ENCODE measurements at places on chromosomes 5 and 9.

DNA sequence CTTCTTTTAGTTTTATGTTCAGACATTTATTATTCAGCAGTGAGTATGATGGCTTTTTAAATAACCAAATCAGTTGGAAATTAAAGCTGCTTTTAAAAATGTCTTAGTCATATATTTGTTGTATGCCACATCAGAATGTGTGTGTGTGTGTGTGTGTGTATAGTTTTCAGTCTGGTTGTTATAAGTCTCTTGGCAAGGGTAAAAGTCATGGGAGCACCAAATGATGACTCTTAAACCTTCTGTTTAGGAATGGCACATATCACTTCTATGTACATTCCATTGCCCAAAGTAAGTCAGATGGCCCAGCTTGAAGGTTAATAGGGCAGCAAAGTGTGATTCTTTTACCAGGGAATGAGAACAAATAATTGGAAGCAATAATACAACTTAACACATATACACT, 135.9 kb downstream of the RNF180 start:
- no peak for DNase-seq

DNA sequence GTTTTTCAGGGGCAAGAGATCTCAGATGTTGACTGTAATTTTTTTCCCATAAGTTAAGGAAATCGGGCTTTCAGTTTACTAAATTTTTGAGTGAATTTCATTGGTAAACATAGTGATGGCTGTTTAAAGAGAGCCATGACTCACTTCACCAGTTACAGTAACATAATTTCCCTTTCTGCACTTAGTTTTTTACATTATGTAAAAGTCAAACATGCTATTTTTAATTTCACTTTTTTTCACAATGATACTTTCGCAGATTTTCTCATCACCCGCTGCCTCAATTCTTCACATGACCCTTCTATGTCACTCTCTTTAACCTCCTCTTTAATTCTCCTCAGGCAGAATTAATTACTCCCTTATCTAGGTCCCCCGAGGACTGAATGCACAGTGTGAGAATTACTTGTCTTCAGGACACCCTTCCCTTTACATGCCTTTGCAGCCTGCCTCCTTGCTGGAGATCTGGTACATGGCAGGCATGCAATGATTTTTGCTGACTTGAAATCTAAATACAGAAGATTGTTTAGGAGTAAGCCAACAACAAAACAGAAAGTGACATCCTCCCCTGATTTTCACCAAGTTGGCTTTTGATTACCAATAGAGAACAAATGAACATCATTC, 217.5 kb upstream of the S1PR3 start:
- no peak for DNase-seq

DNA sequence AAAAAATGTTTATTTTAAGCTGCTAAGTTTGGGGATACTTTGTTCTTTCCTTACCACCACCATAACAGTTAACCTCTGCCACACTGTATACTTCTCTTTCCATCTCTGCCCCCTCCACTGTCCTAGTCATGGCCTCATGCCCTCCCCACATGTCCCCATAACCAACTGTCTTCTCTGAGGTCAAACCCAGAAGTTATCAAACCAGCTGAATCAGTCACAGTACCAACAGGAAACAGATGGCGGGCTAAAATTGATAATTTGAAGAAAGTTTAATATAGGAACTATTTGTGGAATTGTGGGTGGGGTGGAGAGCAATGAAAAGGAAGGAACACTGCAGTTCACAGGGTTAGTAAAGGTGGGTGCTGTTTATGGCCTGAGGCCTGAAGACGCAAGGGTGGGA, 5.7 kb upstream of the DCTN4 start:
- DNase-seq: no peak

GRCh38 chr5:173327084-173327947, 898 bp downstream of the STC2 start:
- no peak for DNase-seq

DNA sequence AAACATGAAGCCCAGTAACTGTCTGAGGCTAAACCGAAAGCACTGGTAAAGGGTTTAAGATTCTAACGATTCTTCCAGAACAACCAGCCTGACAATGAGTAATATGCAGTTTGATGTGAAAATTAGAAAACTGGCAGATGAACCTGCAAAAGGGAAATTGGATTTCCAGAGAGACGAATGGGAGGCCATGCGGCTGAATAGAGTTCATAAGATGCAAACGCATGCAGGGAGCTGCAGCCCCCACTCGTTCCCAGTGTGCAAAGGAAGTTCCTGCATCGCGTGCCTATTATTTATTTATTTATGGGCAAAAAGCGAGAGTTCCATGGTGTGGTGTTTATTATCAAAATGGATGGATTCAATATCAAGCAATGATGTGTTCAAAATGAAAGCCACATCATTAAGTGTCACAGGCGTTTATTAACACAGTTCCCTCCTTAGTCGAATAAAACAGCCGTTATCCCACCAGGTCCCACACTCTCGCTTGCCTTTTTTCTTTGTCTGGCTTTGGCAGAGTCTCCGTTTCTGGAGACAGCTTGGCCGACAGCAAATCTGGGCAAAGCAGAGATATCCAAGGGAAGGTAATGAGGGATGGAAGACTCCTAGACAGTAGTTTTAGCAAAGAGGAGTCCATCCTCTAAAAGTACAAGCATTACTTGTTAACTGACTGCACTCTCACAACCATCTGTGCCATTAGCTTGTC, 451.4 kb downstream of the KDM4C start:
- DNase-seq: no peak

- no peak for DNase-seq
These were observed 4.4 kb downstream of the RAPGEF1 start for GRCh38 chr9:131735238-131736128.

DNA sequence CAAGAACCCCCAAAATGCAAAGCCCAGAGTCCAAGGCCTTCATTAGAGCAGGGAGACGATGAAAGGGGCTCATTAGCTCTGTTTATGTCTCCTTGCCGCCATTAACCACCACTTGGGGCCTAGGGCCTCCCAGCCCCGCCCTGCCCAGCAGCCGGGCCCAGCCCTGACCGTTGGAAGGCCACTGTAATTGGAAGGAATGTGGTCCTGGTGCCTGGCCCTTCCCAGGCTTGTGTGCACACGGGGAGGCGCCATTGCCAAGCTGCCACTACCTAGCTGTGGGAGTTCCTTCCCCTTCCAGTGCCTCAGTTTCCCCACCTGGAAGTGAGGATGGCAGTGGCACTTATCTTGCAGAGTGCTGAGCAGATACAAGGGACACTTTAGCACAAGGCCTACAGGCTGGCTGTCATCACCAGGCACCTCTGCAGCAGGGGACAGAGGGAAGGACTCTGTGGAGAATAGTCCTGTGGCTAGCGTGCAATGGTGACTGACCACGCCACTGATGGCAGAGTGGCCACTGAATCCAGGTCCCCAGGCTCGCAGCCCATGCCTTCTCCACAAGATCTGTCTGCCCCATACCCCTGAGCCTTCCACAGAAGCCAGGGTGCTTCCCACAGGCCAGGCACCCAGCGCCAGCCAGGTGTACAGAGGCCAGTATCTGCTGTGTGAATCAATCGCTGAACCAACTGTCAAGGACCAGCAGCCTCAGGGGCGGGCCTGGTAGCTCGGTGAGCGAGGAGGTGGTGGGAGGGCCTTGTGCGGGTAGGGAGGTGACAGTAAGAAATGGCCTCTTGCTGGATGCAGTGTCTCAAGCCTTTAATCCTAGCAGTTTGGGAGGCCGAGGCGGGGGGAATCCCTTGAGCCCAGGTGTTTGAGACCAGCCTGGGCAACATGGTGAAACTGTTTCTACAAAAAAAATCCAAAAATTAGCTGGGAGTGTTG, 20.8 kb downstream of the GBGT1 start:
- DNase-seq: no peak

DNA sequence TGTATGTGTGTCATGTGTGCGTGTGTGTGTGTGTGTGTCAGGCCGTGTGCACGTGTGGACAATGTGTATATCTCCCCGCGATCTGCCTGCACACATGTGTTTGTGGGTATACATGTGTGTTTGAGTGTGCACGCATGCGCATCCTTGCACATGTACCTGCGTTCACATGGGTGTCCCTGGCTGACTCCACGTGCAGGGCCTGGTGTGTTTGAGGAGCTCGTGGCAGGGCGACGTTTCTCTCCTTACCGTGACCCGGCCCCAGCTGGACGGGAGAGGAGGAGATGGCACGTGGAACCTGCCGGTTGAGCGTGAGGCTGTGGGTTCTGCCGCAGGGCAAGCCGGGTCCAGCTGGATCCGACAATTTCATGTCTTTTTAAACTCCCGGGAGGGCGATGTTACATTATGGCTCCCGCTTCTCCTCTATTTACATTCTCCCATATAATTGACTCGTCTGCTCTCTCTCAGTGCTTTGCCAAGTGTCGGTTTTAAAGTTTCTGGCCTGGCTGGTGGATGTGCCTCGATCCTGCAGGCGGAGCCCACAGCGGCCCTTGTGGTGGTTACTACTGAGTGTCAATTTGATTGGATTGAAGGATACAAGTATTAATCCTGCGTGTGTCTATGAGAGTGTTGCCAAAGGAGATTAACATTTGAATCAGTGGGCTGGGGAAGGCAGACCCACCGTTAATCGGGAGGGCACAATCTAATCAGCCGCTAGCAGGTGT, 5.9 kb downstream of the COL5A1 start:
- DNase-seq: no peak

GRCh38 chr9:113628621-113629020, 165.1 kb downstream of the RGS3 start:
- DNase-seq: no peak

GRCh38 chr9:25537808-25538207, 140.4 kb downstream of the TUSC1 start:
- DNase-seq: no peak

DNA sequence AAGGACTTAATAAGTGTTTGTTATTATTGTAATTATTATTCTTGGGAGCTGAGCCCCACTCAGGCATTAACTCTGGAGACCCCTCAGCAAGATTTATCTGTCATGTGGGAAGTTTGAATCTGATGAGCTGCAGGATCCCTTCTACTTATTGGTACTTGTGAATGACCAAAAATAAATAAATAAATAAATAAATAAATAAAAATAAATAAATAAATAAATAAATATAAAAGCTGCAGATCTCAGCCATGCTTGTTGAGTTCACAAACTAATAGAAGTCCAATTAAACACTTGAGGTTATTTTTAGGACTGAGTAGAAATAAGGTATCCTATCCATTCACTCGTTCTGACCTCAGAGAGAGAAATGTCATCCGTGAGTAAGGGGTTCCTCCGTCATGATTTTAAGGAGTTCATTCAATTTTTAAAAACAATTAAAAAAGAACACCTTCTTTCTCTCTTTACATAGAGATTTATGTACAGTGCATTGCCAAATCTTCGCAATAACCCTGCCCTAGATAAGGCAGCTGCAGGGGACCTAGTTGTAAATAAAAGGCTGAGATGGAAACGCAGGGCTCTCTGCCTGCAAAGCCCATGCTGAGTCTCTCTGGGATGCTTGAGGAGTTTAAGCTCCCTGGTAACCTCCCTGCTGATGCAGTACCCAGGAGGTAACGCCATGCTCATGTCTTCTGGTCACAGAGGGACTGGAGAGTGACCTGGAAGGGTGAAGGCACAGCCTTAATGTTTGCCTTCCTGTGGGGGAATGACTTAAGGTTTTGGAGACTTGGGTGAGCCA, 1.2 kb downstream of the EFCAB9 start:
- DNase-seq: no peak

DNA sequence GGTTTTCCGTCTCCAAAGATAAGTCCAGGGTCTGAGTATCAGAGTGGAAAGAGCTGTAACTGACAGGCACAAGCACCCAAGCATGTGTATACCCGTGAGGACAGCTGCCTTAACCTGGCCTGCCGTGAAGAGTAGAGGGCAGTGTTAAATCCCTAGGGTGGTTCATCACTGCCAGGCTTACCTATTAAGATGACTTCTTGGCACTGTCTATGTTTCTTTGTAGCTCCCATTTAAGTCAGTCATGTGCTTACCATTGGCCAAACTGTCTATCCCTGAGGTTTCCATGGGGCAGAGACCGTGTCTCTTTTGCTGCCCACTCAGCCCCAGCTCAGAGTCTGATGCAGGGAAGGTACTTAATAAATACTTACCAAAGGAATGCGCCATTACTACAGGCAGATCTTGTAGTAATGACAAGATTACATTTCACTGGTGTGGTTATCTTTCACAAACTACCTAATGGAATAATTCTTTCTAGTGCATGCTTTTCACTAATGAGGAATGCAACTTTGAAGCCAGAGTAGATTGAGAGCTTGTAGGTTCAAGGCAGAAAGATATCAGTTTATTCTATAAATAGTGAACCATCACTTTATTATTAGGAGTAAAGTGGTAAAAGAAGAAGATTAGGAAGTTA, 64.2 kb downstream of the SNX24 start:
- DNase-seq: no peak

GRCh38 chr5:137605411-137605810, 106.3 kb upstream of the SPOCK1 start:
- no peak for DNase-seq

DNA sequence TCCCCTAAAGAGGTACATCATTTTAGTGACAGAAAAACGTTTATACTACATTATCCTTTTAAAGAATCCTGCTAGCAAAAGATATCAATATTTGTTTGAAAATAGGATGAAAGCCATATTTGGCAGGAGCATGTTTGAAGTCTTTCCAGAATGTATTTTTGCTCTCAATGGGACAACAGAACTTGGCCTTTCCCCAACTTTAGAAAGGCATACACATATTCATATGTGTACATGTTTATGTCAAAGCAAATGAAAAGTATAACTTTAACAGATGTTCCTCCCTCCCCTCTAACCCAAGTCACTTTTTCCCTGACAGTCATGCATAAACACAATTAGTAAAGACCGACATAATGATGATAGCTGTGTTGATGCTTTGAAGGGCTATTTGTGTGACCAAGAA, 427.8 kb upstream of the CDH6 start:
- no peak for DNase-seq

- no peak for DNase-seq
These were observed 27.3 kb downstream of the CNTFR start for GRCh38 chr9:34562135-34562745.

DNA sequence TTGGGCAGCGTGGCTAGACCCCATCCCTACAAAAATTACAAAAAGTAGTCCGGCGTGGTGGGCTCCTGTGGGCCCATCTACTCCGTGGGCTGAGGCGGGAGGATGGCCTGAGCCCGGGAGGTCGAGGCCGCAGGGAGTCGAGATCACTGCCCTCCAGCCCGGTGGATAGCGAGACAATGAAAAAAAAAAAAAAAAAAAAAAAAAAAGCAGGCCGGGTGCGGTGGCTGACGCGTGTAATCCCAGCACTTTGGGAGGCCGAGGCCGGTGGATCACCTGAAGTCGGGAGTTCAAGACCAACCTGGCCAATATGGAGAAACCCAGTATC, 110.5 kb upstream of the LPCAT1 start:
- no peak for DNase-seq

- no peak for DNase-seq
These were observed 1644.5 kb upstream of the NUDT12 start for GRCh38 chr5:105207066-105207465.
